Activated CD4-positive, alpha-beta T cell treated with anti-CD3 and anti-CD28 coated beads, Interleukin-2, amount 50 U/mL, for 48 hours (primary cell): ENCODE measurements at places on chromosomes 1 and 21.

- no peak for DNase-seq
These were observed 52.8 kb downstream of the RAP1GAP start for GRCh38 chr1:21616372-21616771.

DNA sequence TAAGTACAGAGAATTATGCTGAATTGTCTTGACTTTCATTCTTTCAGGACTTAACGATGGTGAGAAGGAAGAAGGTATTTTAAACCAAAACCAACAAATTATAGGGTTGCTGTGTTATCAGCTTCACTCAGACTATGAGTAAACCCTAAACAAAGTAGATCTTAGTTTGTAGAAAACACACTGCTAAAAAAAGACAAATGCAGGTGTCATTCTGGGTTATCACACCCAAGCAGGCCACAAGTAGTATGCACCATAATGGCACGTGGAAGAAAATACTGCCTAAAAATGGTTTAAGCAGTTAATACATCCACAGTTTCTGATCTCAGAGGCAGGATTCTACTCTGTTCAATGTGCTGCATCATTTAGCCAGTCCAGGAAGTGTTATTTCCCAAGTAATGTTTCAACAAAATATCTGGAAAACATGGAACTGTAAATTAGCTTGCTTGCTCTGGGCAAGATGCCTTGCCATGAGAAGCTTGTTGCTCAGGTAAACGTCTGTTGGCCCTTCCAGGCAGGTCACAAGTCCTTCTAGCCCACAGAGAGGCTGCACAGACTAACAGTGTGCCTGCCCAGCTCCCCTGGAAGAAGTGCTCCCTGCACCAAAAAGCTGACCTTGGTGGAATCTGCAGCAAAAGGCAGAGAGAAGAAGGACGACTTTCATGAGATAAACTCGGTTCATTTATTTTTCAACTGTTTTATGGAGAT, 4.1 kb downstream of the DIPK1A start:
- DNase-seq = no peak

GRCh38 chr1:56566061-56566744, 13.2 kb downstream of the PLPP3 start:
- DNase-seq = no peak

DNA sequence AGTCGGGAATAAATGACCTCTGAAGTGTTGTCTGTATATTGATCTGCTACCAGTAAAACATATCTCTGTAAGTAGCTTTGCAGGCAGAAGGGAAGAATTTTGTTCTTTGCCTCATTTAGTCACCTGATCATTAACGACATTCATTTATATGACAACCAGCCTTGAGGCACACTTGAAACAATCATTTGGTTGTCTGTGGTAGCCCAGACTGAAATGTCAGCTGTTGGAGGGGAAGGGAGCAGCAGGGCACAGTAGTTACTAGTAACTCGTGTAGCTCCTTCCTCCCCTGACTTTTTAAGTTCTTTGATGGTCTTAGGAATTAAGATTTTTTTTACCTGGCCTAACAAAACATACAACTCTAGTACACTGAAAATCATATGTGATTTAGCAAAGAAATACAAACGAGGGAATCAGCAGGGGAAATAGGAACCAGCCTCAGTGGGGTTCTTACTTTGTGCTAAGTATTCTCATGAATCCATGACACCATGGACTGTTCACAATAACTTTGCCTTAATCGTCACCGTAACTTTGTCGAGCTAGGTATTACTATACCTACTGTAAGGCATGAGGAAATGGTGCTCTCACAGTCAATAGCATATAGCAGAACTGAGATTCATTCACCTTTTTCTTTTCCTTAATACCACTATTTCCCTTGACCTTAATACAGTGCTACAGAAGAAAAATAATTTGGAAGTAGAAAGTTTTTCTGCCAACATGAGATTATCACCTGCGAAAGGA, 6.4 kb downstream of the IL12RB2 start:
- DNase-seq = no peak

- DNase-seq = no peak
These were observed 1660.1 kb upstream of the B3GALT2 start for GRCh38 chr1:194846488-194846887.

- no peak for DNase-seq
These were observed 275.2 kb upstream of the NEGR1 start for GRCh38 chr1:72557446-72558049.
